Urinary bladder (tissue), 4 donors: ENCODE measurements at places on chromosomes 7 and 10.

DNA sequence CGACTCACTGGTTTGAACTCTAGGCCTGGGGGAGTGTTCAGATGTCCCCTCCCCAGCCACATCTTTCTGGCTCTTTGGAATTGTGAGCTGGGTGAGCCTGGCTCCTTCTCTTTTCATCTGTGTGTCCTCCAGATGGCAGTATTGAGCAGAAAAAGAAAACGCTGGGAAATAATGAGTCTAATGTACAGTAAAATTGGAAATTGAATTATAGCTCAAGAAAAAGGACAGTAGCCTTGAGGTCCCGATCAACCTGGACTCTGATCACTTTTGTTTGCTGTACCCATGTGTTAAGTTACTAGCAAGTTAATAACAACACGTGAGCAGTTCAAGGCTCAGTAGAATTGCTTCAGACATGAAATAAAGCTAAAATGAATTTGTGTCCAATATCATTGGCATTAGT is 77.9 kb downstream of the SNX10 start:
- no peak for DNase-seq

GRCh38 chr10:118239236-118239630 is 102.9 kb downstream of the FAM204A start:
- DNase-seq = no peak

- no peak for DNase-seq
These were observed 17.0 kb downstream of the CUBN start for GRCh38 chr10:17112566-17112965.

DNA sequence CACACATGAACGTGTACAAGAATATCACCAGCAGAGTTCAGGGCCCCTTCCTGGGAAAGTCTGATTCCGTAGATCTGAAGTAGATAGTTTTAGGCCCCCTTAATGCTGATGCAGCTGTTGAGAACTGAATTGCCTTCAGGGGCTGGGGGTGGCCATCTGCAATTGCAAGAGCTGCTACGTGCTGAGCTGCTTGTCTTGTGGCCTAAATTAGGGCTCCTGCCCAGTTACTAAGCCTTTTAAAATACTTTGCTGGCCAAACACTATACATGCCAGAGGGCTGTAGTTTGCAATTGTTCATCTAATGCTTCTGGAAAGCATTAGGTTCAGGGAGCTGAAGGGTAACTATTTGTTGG is 71.7 kb downstream of the TMEM178B start:
- DNase-seq = no peak

DNA sequence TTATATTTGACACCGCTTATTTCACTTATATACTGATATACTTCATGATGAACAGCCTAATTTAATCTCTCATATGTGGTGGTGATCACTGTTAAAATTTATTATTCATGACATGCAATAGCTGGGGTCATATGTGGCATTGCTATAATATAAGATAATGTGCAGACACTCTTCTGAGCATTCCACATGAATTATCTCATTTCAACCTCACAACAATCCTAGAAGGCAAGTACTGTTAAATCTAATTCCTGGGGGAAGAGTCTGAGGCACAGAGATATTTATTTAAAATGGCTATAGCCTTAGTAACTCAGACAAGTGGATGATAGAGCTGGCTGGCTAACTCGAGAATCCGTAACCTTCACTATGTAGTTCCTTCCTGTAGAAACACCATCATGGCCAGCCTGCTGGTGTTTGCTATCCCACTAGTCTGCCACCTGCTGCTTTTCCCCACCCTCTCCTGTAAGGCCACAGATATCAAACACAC is 46.6 kb upstream of the A1CF start:
- DNase-seq = no peak

DNA sequence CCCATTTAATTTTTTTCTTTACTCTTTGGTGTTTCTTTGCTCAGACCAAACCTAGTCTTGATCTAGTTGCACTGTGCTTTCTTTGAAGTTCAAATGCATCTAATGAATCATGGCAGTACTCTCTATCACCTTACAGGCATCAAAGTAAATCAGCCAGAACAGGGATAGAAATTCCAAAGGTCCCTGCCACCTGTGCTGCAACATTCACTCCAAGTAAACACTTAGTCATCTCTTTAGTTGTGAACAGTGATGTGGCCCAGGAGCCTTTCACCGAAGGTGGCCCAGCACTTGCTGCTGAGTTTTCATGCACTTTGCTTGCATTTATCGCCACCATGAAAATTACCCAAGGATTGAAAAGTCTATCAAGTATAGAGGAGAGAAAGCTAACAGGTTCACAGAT is 314.1 kb upstream of the ETV1 start:
- no peak for DNase-seq

DNA sequence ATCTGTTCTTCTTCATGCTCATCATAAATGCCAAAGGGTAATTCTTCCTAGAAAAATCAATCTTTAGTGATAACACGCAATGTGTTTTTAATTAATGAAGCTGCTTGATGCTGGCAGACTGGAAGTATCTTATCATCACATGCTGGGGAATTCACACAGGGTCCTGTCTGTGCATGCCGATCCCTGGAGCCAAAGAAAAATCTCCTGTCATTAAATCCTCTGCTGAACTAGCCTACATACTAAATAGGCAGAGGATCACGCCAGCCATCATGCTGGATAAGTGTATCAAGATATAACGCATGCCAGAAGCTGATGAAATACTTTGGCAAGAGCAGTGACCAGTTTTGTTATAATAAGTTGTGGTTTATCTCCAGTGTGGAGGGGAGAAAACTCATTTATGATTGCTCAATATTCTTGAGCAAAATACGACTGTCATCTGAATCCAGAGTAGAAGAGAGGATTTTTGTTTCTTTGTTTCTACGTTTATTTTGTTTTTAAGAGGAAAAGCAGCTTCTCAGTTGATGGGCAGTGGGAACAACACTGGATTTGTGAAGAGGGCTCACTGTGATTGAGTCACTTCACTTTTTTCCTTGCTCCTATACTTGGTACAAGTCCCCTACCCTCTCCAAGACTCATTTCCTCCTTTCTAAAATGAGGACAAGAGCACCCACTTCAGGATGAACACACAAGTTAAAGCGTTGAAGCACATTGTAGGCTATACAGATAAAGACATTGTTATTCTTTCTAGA is 649.1 kb downstream of the TNS3 start:
- peak; percentile 55 for DNase-seq
